ENCODE measurements at places on chromosomes 1 and 21. TPM values are rescaled to one million over a fixed set of nuclear protein-coding genes. Genes with fewer than 3 reads are reported as not detected.

DNA sequence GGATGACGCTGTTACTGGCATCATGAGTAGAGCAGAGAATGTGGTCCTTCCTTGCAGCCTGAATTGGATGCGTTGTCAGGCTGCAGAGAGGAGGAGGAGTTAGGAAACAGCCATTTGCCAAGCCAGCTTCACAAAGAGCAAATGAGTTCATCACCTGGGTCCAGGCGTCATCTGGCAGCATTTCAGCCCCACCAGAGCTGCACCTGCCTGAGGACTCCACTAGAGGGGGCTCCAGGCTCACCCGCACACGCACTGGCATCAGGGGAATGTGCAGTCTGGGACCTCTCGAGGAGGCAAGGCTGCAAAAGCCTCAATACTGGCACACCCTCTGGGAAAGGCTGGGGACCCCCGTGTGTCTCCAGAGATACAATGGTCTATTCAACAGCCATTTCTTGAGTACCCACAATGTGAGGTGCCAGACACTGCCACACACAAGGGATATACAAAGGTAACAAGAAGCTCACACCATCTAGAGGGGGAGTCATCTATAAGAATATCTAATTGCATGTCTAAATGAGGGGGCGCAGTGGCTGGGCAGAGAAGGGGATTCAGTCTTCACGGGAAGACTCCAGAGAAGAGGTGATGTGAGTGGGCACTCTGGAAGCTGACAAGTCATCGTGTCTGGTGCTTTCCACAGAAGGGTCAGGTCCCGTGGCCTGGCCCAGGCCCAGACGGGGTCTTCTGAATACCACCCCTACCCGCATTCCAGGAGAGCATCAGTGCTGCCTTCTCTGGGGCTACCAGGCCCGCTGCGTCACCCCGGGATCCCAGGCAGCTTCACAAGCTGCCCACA, 53.5 kb upstream of the CNTN2 start:
- peak; percentile 54 for DNase-seq

DNA sequence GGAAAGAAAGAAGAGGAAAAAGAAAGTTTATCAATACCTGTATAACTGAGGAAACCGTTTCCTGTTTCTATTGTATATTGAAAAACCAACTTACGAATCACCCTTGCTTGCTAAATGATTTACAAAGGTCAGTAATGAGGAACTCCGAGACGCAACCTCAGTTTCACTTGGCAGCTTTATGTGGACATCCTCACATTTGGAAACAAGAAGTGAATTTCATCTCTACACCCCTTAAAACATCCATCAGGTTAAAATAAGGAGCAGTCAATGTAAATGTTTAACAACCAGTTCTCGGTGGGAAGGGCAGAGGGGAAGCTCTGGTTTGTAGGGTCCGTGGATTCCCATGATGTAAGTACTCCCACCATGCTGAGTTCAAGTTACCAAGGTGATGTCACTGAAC, 481.7 kb upstream of the RUNX1 start:
- no peak for DNase-seq

DNA sequence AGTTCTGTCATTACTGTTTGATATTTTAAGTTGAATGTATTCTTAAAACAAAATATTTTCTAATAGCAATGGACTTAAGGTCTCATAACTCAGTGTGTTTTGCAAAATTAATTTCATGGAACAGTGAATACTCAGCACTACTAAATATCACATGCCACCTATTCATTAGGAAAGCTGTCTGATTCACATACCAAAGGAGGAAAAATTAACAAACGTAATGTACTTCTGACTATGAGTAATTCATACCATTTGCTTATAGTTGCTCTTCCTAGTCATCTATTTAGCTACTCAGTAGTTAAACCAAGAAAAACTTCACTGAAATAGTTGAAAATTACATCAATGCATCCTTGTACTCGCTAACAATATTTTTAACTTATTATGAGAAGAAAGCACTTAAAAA, 35.2 kb downstream of the TP53BP2 start:
- DNase-seq, result no peak

DNA sequence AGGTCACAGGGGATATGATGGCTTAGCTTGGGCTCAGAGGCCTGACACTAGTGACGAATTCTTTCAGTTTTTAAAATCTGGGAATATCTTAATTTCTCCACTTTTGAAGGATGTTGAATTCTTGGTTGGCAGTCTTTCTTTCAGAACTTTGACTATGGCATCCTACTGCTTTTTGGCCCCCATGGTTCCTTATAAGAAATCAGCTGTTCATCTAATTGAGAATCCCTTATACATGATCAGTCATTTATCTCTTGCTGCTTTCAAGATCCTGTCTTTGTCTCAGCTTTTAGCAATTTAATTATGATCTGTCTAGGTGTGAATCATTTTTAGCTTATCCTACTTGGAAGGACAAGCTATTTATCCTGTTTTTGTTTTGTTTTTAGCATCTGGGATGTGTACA, 31.2 kb upstream of the F3 start:
- no peak for DNase-seq

GRCh38 chr1:150567717-150568593, 11.5 kb downstream of the MCL1 start:
- peak; percentile 98 for DNase-seq

The NKAIN1 gene
- 2.8 TPM for total RNA-seq

GRCh38 chr1:8477166-8477982, 159.5 kb downstream of the SLC45A1 start:
- peak; percentile 27 for DNase-seq

The FCRL2 gene
- not detected for total RNA-seq

DNA sequence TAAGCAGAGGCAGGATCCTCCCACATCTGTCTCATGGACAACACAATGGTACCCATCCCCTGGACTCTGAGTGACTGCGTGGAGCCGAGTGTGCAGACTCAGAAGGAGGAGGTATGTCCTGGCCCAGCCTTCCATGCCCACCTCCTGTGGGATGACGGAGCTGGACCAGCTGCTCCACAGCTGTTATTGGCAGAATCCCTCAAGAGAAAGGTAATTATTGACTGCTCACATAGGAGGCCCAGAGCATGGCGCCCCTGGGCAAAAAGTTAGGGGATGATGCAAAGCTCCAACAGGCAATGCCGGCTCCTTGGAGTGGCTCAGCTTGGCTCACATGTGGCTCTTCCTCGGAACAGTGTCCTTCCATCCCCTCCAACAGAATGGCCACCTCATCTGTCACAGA, 12.2 kb upstream of the ACTRT2 start:
- no peak for DNase-seq

The USP33 gene
- total RNA-seq, result 85.9 TPM

- DNase-seq, result peak; percentile 40
Observed at GRCh38 chr1:18922848-18923755, 20.7 kb upstream of the ALDH4A1 start.

GRCh38 chr1:81053826-81054225, 746.9 kb upstream of the ADGRL2 start:
- DNase-seq, result no peak

DNA sequence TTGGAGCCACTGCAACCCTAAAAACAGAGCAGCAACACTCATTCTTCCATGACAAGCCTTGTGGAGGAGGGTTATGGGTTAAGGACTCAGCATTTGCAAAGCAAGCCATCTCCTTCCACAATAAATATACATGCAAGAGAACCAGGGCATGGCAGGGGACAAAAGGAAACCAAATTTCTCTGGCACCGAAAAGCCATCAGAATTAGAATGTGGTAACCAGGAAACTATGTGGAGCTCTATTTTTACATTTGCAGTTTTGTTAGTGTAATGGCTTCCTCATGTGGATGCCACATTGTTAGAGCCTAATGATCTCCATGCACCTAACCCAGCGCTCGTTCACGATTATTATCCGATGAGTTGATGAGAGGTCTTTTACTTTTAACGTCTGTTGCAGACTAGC, 91.7 kb downstream of the NAV1 start:
- DNase-seq, result no peak

DNA sequence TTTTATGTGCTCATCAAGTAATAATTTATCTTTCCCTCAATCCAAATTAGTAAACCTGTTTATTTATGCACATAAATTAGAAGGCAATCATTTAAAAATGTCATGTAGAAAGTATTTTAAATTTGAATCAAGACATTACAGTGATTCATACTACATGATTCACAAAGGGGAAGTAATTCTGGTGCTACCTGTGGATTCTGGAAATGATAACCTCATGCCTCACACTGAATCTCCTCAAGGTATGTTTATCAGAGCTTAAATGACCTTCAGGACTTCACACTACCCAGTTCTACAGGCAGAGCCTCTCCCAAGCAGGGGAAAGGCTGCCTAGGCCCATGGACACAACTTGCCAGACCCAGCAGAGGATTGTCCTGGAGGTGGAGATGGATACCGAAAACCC, 25.2 kb upstream of the TDRD10 start:
- DNase-seq, result peak; percentile 20

The BATF3 gene
- total RNA-seq, result 3.3 TPM

DNA sequence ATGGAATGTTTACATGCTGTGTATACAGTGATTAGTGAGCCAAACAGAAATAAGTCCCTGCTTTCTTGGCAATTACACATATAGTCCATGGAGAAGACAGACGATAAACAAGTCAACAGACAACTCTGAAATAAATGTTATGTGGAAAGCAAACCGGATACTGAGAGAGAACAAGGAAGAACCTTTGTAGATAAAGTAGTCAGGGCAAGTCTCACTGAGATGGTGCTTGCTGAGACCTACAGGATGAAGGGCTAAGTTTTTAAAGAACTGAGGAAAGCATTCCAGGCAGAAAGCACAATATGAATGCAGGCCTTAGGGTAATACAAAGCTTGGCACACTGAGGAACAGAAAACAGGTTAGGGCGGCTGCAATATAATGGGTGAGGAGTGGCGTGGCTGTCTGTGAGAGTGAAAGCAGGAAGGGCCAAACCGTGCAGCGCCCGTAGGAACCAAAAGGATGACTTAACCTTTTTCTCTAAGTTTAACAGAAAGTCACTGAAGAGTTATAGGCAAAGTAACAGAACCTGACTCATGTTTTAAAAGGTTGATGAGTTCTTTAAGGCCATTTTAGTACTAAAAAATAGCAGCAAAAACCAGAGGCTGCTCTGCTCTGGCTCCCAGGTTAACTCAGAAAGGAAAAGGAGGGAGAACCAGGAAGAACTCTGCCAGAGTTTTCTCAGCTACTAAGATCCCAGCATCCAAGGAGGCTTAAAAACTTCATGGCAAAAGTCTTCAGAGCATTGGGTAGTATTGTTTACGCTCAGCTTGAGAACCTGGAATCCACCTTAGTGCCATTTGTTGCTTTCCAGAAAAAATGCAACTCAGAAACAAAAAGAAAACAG, 8.7 kb upstream of the TTF2 start:
- DNase-seq, result peak; percentile 13

DNA sequence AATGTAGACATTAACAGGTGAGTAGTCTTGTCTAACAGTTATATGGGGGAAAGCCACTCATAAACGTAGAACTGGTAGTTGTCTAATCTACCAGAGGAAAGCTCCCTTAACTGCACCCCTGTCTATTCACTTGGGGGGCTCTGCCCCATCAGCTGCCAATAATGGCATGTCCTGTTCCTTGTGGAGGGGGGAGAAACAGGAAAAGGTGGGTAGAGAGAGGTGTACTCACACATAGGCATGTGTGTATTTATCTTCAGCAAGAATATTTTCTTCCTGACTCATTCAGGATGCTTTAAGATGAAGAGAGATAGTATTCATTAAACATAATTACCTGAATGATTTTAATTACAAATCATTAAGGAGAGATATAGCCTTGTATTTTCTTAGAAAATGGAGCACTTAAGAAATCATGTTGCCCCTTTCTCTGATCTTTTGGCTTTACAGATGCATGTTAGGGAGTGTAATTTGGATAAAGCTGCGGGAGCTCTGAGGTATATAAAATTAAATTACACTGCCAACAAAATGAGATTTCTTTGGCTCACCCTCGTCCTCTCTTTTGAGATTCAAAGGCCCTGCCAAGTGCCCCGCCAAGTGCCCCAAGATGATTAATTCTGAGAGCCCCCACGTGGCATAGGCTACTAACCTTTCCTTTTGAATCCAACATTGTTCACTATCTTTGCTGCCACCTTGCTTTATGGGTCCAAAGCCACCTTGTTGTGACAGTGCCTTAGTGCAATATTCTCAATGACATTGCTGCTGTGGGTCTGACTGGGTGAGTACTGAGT, 286.3 kb upstream of the LYPLAL1 start:
- peak; percentile 46 for DNase-seq

The FCRL4 gene
- not detected for total RNA-seq

The AIRE gene
- total RNA-seq, result not detected

DNA sequence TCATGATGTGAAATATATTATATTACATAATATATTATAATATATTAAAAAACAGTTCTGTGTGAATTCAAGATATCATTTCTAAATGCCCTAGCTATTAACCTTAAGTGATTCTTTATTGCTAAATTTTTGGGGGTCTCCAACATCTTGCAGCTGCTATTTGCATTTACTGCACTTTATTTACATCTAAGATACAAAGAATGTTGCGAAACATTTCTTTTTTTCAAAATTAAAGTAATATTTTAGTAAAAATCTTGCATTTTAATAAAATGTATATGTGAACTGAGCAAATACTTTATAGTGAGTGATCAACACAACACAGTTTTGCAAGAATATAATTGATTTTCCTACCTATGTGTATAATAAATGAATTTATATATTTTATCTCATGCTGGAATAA, 181.1 kb downstream of the LRRC40 start:
- no peak for DNase-seq

GRCh38 chr1:76122271-76122670, 47.7 kb downstream of the ST6GALNAC3 start:
- no peak for DNase-seq

The LRRC38 gene
- 0.15 TPM for total RNA-seq

- peak; percentile 12 for DNase-seq
Observed at GRCh38 chr1:41243079-41243385, 926 bp upstream of the SCMH1 start.

GRCh38 chr1:43306688-43307457, 6.1 kb downstream of the TIE1 start:
- no peak for DNase-seq

The GART gene
- total RNA-seq, result 114 TPM

- no peak for DNase-seq
Observed at GRCh38 chr21:44942566-44942965, 2.7 kb downstream of the SLX9 start.

The LCE1D gene
- total RNA-seq, result not detected

DNA sequence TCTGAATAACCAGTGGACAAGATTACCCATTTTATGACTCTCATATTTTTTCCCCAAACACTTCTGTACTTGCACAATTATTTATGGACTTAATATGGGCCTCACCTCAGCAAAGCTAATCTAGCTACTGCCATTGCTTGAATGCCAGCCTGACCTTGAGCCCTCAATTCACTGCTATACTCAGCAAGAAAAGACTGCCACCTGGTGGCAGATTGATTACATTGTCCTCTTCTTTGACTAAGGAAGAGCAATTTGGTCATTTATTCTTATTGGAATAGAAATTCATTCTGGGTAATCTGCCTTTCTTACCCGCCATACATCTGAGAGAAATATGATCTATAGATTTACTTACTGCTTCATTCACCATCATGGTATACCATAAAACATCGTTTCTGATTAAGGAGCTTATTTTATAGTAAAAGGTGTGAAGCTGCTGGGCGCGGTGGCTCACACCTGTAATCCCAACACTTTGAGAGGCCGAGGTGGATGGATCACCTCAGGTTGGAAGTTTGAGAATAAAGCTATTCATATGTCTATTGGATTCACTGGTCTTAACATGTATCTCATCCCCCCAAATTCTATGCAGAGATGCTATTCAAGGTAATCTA, 32.9 kb upstream of the DIPK1A start:
- DNase-seq, result peak; percentile 82

The TRPM2 gene
- 0.99 TPM for total RNA-seq

Data from M059J (cell line).